ENCODE measurements at places on chromosomes 2 and 18.

DNA sequence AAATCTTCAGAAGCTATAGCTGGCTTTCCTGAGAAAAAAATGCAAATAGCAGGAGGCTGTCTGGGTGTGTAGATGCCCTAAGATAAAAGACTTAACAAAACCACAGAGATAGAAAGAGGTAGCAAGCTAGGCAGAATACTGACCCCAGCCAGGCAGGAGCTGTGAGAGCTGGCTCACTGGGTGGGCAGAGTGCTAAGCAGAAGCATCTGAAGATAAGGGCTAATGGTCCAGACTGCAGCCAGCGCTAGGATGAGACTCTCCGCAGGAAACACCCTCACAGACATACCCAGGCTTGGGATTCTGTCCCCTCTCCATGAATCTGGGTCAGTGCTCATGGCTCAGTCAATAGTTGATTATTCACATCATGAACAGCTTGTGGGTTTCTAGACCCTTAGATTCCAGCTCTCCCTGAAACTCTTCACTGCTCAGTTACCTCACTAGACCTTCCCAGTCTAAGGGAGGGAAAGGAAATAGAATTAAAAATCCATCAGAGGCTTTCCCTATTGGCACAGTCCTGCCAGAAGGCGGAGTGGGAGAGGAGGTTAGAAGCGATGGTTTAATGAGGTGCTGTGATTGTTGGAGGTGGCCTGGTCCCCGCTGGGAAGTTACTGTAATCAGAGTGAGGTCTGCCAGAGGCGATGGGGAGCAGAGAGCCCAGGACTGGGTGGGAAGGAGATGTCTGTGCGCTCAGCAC lies 21.4 kb upstream of the CCBE1 start:
- DNase-seq, result no peak

- DNase-seq, result no peak
These were observed 133.2 kb downstream of the ZNF532 start for GRCh38 chr18:58997811-58998337.

GRCh38 chr18:50457639-50458038 lies 82.8 kb downstream of the SKA1 start:
- no peak for DNase-seq

- peak; percentile 43 for DNase-seq
These were observed at the start of gene IL1B for GRCh38 chr2:112836695-112837117. TSS of gene IL1B (minus strand) at chr2:112836779. CDS start at chr2:112836229, 550 bp downstream.

GRCh38 chr2:196486146-196486545 lies 153.4 kb upstream of the CCDC150 start:
- DNase-seq, result peak; percentile 76

GRCh38 chr2:2839782-2840531 lies 508.9 kb upstream of the MYT1L start:
- peak; percentile 39 for DNase-seq

- no peak for DNase-seq
These were observed 130.0 kb upstream of the RND3 start for GRCh38 chr2:150617351-150617978.

DNA sequence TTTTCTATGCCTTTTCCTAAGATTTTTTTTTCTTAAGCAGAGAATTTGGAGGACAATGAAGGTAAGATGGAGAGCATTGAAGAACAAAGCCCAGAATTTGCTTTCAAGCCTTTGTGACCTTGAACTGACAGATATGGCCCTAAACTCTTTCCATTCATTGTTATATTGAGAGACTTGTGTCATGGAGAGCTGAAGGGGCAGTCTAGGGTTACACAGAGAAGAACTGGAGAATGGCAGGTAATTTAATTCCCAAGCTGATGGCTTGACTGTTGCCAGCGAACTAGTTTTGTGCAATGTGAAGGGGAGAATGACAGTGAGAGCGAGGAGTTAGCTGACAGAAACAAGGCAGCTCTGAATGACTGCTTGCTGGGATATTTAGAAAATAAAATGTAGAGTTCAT lies 1344.2 kb downstream of the LRP1B start:
- no peak for DNase-seq

GRCh38 chr18:42929857-42930256 lies 185.6 kb downstream of the RIT2 start:
- DNase-seq, result no peak

DNA sequence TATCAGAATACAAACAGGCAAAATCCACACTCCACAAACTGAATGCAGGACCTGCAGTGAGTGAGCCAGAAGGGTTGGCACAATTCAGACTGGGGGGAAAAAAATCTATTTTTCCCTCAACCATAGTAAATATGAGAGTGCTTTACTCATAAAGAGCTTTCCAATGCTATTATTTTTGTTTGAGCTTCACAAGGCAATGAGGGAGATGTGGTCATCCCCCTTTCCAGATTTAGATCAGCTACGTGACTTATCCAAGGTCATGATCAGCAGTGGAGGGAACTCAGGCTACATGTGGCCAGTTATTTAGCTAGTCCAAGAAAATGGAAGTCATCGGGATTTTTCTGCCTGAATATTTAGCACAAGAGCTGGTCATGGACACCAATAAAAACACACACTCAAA lies 120.4 kb upstream of the KLF7 start:
- DNase-seq, result no peak

DNA sequence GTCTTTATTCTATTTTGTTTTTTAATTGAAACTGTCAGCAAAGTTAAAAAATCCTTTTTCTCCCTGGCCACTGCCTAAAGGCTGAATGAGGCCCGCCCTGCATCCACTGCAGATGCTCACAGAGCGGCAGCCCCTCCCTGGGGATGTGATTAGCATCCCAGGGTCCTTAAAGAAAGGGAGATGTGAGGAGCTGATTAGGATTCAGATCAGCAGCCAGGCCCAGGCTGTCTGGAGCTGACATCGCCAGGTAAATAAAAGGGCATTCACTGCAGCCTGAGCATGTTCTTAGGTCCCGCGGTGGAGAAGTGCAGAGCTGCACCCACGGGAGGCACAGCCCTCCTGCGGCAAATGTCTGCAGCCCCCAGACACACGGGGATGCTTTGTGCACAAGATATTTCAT lies 83.8 kb downstream of the LONRF2 start:
- no peak for DNase-seq

GRCh38 chr2:143162123-143162837 lies 33.1 kb downstream of the ARHGAP15 start:
- DNase-seq, result peak; percentile 15

- no peak for DNase-seq
These were observed 55.7 kb downstream of the DNMT3A start for GRCh38 chr2:25286025-25286400.

DNA sequence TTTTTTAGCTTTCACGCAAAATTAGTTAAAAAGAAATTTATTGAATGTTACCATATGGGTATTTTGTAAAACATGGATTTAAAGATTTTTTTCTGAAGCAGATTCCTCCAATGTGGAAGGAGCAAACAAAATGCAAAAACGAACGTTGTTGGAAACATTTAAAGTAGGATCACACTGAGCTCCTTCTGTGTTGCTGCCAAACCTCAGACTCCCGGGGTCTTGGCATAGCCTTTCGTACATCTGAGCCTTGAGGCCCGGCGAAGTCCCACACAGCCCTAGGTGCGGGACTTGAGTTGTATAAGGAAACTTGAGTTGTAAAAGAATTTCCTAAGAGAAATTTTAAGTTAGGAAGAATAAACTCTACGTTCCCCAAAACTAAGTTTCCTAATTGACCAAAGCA lies 52.0 kb upstream of the CD226 start:
- DNase-seq, result no peak

DNA sequence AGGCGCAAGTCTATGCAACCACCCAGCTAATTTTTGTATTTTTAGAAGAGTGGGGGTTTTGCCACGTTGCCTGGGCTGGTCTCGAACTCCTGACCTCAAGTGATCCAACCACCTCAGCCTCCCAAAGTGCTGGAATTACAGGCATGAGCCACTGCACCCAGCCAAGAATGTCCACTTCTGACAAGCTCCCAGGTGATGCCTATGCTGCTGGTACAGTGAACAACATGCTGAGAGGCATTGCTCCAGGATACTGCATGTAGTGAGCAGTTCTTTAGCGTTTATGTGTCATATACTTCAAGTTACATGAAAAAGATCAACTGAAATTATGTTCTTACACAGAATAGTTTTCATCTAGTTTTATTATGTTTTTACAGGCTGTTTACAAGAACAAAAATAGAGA lies 17.2 kb upstream of the ELAC1 start:
- DNase-seq, result no peak

DNA sequence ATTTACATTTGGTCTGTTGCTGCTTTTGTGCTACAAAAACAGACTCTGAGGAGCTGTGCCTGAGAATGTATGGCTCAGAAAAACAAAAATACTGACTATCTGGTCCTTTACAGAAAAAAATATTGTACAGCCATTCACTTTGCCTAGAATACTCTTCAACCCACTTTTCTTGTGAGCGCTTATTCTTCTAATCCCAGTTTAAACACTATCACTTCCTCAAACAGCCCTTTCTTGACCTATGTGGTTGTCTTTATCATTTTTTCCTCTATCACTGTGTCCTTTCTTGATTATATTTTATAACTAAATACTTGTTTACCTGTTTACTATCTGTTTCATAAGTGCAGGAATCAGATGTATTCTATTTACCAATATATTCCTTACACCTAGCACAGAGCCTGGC lies 33.5 kb downstream of the CUL3 start:
- DNase-seq, result no peak

DNA sequence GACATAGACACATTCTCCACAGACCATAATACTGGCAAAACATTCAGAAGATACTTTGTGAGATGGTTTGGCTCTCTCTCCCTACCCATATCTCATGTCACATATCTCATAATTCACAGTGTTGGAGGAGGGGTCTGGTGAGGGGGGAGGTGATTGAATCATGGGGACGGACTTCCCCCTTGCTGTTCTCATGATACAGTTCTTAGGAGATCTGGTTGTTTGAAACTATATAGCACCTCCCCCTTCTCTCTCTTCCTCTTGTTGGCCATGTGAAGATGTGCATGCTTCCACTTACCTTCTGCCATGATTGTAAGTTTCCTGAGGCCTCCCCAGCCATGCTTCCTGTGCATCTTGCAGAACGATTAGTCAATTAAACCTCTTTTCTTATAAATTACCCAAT lies 61.1 kb downstream of the HK2 start:
- DNase-seq, result no peak

DNA sequence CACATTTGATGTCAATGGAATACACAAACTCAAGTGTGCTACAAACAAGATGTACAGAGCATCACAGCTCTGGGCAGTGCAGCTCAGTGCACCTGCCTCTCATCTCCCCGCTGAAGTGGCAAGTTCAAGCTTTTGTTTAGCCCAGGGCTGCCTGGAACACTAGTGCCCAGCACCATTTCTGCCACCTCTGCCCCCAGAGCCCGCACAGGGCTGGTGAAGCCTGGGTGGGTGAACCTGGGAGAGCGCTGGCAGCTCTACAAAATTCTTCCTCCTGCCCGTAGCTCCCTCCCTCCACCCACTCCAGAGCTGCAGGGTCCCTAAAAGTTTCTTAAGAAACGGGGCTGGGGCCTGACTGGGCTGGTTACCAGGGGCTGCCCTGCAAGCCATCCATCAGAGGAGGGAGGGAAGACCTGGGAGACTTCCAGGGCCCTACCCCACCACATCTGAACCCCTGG lies 1.5 kb downstream of the HES6 start:
- DNase-seq, result no peak

- peak; percentile 20 for DNase-seq
These were observed 72.5 kb downstream of the SS18 start for GRCh38 chr18:26017929-26018328.

DNA sequence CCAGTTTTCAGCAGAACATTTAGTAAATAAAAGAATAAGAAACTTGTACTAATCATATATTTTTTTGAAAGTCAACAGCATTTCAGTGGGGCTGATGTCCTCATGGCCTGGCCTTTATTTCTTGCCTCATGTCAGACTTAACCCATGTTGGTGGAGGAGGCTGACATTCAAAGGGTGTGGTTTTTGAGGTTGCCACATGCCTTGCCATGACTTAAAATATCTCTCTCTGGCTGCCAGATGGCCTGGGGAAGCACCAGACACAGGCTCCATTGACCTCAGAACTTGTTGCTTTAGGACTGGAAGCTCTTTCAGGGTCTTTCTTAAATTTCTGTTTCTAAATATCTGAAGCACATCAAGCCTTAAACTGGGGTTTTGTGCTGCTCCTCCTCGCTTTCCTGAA lies 32.5 kb upstream of the CD28 start:
- no peak for DNase-seq

DNA sequence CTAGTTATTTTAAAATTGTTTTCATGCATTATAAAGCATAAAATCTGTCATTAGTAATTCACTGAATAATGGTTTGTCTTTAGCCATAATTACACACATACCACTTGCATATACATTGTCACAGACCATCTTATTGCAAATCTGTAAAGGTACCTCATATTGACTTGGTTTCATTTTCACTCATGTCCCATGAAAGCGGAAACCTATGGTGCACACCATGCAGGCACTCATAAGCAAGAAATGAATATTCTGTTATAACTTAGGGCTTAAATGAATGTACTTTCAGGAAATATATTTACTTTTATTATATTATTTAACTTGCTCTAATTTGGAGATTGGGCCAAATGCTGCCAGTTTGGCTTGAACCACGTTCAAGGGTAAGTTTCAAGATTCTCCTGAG lies 29.2 kb upstream of the STK17B start:
- no peak for DNase-seq

- DNase-seq, result no peak
These were observed 134.5 kb downstream of the LRRTM1 start for GRCh38 chr2:80169811-80170594.

- DNase-seq, result no peak
These were observed 53.2 kb upstream of the MAT2A start for GRCh38 chr2:85485815-85486214.

- no peak for DNase-seq
These were observed 59.1 kb downstream of the ZEB2 start for GRCh38 chr2:144460727-144461307.

- no peak for DNase-seq
These were observed 3.4 kb downstream of the MRPL35 start for GRCh38 chr2:86202702-86203101.

- DNase-seq, result peak; percentile 29
These were observed 45.3 kb downstream of the ACAA2 start for GRCh38 chr18:49768051-49768391.

- DNase-seq, result no peak
These were observed 1187.8 kb upstream of the TMEFF2 start for GRCh38 chr2:193382583-193382982.

- no peak for DNase-seq
These were observed 3.8 kb upstream of the STEAP3 start for GRCh38 chr2:119219873-119220272.

GRCh38 chr2:41313082-41313481 lies 734.7 kb upstream of the PKDCC start:
- no peak for DNase-seq

GRCh38 chr18:65567372-65567771 lies 183.4 kb upstream of the CDH7 start:
- no peak for DNase-seq

DNA sequence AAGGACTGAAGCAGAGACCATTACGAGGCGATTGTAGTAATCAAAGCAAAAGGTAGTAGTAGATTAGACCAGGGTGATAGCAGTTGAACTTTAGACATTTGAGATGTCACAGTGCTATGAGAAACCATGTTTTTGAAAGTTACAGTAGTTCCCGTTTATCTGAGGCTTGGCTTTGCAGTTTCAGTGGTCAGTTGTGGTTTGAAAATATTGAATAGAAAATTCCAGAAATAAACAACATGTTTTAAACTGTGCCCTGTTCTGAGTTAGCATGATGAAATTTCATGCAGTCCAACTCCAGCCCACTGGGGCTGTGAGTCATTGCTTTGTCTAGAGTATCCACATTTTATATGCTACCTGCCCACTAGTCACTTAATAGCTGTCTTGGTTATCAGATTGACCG lies 47.5 kb downstream of the ZNF638 start:
- no peak for DNase-seq

GRCh38 chr2:65045651-65046050 lies 10.6 kb upstream of the CEP68 start:
- DNase-seq, result no peak

- no peak for DNase-seq
These were observed 91.4 kb downstream of the COPS8 start for GRCh38 chr2:237177052-237177451.

Measured in globus pallidus (tissue), 1 donor.